ENCODE measurements at places on chromosomes 11 and 22.

DNA sequence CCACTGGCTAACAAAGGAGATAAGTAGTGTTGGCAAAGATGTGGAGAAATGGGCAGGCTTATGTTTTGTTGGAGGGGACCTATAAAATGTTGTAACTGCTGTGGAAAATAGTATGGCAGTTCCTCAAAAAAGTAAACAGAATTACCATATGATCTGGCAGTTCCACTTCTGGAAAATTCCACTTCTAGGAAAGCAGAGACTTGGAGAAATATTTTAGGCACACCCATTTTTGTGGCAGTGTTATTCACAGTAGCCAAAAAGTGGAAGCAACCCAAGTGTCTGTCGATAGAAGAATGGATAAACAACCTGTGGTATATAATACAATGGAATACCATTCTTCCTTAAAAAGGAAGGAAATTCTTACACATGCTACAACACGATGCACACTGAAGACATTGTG is 57.0 kb upstream of the ADORA2A start:
- no peak for DNase-seq

DNA sequence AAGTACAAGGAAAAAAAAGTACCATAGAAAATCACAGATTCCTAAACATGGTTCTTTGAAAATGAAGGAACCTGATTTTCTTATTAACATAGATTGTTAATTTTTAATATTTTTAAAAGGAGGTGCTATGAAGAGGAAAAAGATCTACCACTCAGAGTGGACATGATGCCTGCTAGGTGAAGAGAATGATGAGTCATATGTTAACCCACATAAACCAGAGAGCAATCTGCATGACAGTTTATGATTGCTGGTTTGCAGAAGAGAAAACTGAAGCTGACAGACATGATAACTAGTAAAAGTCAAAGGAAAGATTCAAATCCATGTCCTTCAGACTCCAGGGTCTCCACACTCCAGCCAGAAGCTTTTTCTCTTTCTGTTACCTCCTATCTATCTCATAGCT is 1231.7 kb downstream of the LRRC4C start:
- DNase-seq, result no peak

- peak; percentile 65 for DNase-seq
These were observed 32.3 kb downstream of the ACO2 start for GRCh38 chr22:41501209-41501608.

DNA sequence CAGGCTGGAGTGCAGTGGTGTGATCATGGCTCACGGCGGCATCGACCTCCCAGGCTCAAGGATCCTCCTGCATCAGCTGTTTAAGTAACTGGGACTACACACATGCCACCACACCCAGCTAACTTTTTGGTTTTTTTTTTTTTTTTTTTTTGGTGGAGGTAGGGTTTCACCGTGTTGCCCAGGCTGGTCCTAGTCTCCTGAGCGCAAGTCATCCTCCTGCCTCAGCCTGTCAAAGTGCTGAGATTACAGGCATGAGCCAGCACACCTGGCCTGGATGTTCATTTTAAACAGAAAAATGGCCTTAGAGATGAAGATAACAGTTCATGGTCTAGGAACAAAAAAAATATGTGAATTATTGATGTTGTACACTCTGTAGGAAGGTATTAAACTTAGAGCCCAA is 13.6 kb upstream of the SLC25A18 start:
- no peak for DNase-seq

DNA sequence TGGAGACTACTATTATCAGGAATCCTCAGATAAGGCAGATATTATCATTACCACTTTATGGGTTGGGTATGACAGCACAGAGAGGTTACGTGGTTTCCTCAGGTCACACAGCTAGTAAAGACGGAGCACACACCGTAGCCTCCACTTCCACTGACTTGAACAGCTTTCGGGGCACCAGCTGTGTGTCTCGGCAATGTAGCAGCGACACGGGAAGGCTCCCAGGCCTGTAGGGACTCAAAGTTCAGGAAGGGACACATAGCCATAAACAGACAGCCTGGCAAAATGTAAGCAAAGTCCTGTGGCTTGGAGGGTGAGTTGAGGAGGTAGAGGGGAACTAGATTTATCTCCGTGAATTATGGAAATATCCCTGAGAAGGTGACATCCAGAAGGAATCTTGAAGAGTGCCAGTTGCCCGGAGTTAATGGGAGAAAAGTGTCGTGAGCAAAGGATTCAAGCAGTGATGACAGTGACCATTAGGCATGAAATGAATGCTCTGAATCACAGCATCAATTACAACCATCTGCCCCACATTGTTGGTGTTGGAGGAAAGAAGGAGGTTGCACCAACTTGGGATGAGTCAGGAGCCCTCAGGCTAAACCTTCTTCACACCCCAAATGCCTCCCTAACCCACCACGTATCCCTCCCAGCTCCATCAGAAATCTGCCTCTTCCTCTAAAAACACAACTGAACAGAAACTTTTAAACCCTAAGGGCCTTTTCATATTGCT is 106.7 kb upstream of the ASPHD2 start:
- DNase-seq, result no peak

DNA sequence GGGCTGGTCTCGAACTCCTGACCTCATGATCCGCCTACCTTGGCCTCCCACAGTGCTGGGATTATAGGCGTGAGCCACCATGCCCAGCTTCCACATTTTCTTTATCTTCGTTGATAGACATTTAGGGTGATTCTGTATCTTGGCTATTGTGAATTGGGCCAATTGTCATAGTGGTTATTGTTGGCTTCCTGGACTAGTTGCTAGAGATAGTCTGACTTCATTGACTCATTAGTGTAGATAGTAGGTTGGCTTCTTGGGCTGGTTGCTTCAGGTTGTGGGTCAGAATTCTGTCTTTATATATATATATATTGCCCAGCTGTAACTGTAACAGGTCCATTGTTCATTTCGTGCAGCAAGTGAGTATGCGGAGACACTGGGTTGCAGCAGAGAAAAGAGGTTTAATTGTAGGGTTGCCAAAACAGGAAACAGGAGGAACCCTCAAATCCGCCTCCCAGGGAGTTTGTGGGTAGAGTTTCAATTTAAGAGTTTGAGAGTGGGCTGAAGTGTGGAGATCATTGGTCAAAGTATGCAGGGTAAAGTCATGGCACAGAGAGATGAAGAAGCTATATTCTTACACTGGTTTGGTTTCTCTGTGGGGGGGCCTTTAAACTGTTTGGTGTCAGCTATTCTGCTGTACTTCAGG is 22.0 kb downstream of the ATG13 start:
- no peak for DNase-seq

GRCh38 chr11:96869207-96869606 is 479.4 kb downstream of the JRKL start:
- no peak for DNase-seq

DNA sequence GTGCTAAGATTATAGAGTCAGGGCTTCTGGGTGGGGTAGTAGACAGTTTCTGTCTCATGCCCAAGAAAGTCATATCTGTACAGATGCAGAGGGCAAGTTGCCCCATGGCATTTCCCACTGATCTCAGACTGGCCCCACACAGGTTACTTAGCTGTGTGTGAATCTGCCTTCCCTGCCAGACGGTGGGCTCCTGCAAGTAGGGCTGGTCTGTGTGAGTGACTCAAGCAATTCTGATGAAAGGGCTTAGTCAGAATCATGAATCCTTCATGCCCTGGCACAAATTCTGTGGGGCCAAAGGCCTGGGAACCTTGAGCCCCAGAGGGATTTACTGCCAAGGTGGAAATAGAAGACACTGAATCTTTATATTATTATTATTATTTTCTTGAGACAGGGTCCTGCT is 30.4 kb downstream of the USH1C start:
- no peak for DNase-seq

GRCh38 chr22:35919002-35919542 is 109.6 kb downstream of the RBFOX2 start:
- DNase-seq, result no peak

DNA sequence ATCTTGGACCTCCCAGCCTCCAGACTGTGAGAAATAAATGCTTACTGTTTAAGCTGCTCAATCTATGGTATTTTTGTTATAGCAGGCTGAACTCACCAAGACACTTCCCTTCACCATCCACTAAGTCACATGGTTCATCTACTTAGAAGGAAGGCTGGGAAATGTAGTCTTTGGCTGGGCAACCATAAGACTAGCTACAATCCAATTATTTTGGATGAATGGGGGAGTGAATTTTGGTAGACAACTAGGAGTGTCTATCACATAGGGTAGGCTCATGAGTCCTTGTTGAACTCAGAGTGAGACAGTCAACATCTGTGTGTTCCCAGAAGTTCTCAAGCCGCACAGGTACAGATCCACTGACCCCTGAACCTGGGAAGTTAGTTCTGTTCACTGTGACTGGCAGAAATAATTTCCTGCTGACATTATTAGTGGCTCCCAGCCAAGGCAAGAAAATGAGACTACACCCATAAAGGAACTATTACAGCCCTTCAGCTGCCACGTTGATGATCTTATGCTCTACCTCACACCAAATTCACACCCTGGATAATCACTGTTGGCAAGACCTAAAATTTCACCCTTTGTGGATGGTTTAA is 3.1 kb upstream of the SLC35C1 start:
- DNase-seq, result peak; percentile 34

- DNase-seq, result peak; percentile 42
These were observed 3.9 kb downstream of the ATF4 start for GRCh38 chr22:39524089-39524752.

GRCh38 chr11:27431808-27432207 is 40.8 kb downstream of the LGR4 start:
- no peak for DNase-seq

DNA sequence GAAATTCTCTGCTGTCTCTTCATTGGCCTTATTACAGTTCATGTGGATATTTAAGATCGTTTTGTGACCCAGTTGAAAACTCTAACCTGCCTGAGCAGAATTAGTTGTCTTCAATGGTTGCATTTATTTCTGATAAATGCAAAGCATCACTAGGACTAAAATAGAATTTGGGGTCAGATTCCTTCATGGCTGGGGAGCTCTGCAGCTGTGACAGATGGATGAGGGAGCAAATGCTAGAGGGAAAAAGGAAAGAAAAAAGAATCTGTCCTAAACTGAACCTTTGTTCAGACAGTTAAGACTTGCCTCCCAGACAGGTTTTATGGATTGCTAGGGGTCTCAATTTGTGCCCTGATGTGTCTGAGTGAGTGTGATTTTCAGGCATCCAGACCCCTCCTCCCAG is 113.0 kb downstream of the SYT9 start:
- DNase-seq, result no peak

GRCh38 chr11:12786891-12787290 is 112.7 kb downstream of the TEAD1 start:
- no peak for DNase-seq

- no peak for DNase-seq
These were observed 37.4 kb downstream of the CTNND1 start for GRCh38 chr11:57798905-57799559.

DNA sequence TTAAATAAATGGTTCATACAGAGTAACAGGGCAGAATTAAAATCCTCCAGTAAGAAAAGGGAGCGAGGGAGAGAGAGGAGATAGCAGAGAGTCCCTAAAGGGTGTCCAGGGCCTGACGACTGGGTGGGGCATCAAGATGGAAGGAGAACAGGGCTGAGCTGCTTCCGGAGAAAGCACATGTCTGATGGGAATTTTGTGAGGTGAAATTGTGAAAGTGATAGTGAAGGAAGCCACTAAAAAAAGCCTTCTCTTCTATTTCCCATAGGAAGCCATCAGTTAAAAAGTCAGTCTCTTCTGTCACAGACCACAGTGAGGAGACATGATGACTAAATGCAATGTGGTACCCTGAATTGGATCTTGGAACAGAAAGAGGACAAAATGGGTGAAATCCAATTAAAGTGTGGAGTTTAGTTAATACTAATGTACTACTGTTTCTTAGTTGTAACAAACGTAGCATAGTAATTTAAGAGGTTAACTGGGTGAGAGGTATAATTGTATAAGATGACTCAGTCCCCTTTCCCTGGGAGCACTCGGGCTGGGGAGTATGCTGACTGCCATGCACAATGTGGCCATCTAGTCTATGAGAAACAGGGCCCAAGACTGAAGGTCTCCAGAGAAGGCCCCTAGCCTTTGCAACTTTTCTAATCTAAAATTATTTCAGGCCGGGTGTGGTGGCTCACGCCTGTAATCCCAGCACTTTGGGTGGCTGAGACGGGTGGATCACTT is 29.5 kb upstream of the FCHSD2 start:
- no peak for DNase-seq

GRCh38 chr22:28424427-28425080 is 255.1 kb downstream of the TTC28 start:
- no peak for DNase-seq

DNA sequence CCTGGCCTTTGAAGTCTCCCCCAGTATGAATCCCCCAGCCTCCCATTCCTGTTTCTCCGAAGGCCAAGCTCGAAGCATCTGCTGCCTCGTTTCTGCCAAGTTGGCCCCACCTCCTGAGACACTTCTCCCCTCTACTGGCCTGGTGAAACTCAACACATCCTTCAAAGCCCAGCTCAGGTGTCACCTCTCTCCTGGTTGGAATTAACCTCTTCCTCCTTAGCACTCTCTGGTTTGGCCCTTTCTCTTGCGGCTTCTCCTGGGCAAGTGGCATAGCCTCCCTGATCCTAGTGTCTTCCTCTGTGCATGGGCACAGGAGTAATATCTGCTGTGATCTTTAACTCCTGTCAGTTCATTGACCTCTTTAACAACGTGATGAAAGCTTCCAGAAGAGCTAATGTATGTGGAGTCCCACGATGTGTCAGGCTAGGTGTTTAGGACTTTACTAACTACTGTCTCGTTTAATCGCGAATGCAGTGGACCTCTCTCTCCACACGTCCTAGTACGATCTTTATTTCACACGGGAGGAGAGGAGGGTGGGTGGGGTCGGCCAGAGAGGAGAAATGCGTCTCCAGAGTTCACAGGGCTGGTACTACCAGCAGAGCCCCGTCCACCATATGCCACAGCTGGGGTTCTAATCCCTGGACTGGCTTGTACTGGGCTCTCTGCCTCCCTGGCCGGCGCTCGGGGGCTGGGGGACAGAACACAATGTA is 826 bp upstream of the PTPRJ start:
- DNase-seq, result no peak

GRCh38 chr11:59012398-59013265 is 73.3 kb downstream of the GLYATL1 start:
- DNase-seq, result no peak

- no peak for DNase-seq
These were observed 49.4 kb downstream of the TEAD1 start for GRCh38 chr11:12723421-12724300.

All from hematopoietic multipotent progenitor cell treated with erythropoietin and hydrocortisone succinate and interleukin-3 and kit ligand, for 17 days (in vitro differentiated cells).